ENCODE measurements at places on chromosomes 2 and 18. TPM values are rescaled to one million over a fixed set of nuclear protein-coding genes. Genes with fewer than 3 reads are reported as not detected.

The POTEE gene
- total RNA-seq, result not detected

DNA sequence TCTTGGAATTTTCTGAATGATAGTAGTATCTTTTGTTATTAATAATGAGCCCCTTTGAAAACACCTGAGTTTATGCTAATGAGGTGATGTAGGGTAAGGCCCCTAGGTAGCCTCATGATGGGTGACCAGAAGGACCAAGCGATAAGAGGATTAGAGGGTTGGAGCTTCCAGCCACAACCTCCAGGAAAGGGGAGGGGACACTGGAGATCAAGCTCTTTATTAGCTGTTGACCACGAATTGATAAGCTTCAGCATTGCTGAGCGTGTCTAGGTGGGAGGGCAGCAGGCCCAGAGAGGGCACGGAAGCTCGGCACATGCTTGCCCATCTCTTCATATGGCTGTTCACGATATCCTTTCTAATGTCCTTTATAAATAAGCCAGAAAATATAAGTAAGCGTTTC is 39.0 kb downstream of the KIAA2012 start:
- peaks cover 69% of the 10 kb centered on the region for H3K27me3 ChIP-seq
- H3K36me3 ChIP-seq, result no peaks in the 10 kb centered on the region
- no peaks in the 10 kb centered on the region for H3K4me1 ChIP-seq
- no peak for DNase-seq
- H3K4me3 ChIP-seq, result no peak overlapping the region

DNA sequence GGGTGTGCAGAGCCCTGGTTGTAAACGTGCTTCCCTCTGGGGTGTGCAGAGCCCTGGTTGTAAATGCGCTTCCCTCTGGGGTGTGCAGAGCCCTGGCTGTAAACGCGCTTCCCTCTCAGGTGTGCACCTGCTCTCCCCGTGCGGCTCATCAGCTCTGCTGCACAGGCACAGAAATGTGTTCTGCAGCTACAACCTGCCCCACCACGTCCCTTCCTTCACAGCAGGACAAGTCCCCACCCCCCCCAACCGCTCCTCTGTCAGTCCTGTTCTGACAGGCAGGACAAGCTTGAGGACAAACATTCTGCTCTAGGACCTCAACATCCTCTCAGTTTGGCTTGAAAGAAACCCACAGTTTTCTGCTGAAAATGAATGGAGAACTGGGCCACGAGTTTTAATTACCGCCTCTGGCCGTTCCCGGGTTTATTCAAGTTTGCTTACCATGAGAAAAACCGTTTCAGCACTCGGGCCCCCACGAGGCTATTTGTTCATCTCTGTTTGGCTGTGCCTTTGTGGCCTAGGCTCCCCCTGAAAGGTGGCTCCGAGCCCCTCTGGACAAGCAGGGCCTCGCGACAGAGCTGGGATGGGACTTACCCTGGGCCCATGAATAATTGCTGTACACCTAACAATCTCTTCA is 81.0 kb upstream of the ASB18 start:
- no peak overlapping the region for H3K4me3 ChIP-seq
- no peak overlapping the region for H3K27ac ChIP-seq
- no peaks in the 10 kb centered on the region for H3K36me3 ChIP-seq
- DNase-seq, result no peak
- H3K27me3 ChIP-seq, result peaks cover 37% of the 10 kb centered on the region

The ASB18 gene
- total RNA-seq, result not detected

DNA sequence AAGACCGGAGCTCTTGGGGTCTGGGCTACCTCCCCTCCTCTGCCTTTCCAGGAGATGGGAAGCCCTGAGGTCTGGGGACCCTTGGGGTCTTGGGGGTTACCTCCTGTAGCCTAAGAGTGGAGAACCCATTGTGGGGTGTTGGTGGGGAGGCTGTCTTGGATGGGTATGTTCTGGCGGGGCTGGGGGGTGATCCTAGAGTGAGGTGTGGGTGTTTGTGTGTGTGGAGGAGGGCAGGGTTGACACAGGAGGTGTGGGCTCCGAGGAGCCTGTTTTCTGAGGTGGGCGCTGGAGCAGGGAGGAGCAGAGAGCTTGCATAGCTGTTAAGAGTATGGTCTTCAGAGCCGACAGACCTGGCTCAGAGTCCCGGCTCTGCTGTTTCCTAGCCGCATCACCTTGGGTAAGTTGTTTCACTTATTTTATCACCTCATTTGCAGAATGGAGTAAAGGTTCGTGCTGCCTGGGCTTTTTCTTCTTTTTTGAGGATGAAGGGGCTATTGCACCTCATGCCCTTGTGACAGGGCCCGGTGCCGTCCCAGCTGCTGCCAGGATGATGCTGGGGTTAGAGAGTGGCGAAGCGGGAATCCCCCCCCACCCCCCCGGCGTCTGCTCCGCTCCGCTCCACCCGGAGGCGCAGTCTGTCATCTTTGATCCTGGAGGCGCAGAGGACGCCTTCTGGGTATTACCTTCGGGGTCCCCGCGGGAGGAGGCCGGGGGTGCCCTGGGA is 17.2 kb downstream of the TET3 start:
- DNase-seq, result no peak
- peak overlapping the region; percentile 91 for H3K27ac ChIP-seq
- no peaks in the 10 kb centered on the region for H3K27me3 ChIP-seq
- H3K36me3 ChIP-seq, result peaks cover 3% of the 10 kb centered on the region

DNA sequence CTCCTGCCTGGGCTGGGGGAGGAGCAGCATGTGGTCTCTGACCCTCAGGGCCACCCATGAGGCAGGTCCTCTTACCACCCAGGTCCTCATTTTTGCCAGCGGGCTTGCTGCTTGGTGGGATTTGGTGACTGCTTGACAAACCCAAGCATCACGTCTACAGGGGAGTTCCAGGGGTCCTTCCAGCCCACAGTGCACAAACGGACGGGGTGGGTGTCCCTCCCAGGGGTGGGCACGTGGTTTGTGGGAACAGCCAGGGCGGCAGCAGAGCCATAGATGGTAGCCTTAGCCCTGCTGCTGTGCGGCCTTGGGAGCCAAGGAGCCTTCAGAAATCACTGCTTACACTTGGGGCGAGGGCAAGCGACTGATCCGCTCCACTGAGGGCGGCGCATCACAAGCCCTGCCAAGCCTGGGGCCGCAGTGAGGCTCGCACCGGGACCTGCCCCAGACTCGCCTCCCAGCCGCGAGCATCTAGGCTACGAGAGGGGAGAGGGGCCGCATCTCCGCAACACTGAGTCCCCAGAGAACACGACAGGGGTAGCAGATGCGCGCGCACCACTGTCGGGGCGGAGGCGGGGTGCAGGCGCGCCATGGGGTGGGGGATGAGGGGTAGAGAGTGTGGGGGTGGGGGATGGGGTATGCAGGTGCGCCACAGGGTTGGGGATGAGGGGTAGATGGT is 36.9 kb downstream of the SNED1 start:
- H3K27me3 ChIP-seq, result no peaks in the 10 kb centered on the region
- H3K4me3 ChIP-seq, result peak overlapping the region; percentile 31
- peaks cover 13% of the 10 kb centered on the region for H3K4me1 ChIP-seq
- H3K36me3 ChIP-seq, result peaks cover 3% of the 10 kb centered on the region

DNA sequence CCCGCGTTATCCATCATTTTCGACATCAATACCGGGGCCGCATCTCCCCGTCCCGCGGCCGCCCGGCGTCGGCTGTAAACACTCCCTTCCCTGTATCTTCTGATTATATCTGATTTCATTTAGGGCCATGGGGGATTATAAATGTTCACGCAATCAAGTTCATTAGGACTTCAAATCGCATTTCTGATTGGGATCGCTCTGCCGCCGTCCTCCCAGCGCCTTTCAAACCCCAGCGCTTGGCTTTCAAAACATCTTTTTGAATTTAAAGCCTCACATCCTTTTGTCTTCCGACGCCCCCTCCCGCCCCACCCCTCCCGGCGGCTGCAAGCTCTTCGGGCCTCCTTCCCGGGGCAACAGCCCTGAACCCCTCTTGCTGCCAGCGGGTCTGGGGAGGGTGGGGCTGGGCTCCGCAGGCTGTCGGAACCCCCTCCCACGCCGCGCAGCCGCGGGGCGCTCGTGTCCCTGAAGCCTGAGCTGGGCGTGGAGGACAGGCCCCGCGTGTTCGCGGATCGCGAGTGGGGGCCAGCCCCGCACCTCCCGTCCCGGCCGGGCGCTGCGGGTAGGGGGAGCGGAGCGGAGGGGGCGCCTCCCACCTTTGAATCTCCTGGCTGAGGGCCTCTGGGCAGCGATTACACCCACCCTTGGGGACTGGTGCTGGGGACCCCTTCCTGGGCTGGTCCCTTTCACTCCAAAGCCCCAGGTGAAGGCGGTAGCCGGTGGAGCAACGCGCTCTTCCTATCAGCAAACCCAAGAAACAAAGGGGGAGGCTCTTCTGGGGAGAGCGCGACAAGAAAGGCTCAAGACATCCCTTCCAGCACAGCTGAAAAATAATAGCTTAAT is 11.3 kb upstream of the GBX2 start:
- peaks cover 13% of the 10 kb centered on the region for H3K4me1 ChIP-seq
- H3K4me3 ChIP-seq, result peak overlapping the region; percentile 41
- peaks cover 68% of the 10 kb centered on the region for H3K27me3 ChIP-seq
- no peak overlapping the region for H3K27ac ChIP-seq
- H3K36me3 ChIP-seq, result peaks cover 3% of the 10 kb centered on the region

The RTP5 gene
- 0.12 TPM for total RNA-seq

- H3K4me3 ChIP-seq, result no peak overlapping the region
- peak overlapping the region; percentile 59 for H3K27ac ChIP-seq
- peaks cover 6% of the 10 kb centered on the region for H3K36me3 ChIP-seq
- DNase-seq, result no peak
Measured at GRCh38 chr2:97970293-97971060, 25.3 kb downstream of the TMEM131 start.

The EGR4 gene
- total RNA-seq, result 0.52 TPM

DNA sequence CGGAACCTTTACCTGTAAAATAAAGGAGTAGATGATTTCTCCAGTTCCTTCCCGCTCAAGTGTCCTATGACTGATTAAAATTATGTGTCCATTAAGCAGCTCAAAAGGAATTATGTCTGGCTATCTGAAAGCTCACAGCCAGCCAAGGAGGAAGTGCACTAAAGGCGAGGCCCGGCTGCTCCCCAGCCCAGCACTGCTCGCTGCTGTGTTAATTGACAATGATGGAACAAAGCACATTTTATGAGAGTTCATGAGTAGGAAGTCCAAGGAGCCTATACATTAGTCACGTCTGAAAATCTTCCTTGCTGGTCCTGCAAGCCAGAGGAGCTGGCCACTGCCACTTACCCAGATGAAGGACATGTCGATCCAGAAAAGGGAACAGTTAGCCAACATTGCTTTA is 14.3 kb downstream of the TTC32 start:
- no peak for DNase-seq
- H3K4me1 ChIP-seq, result peaks cover 11% of the 10 kb centered on the region
- H3K36me3 ChIP-seq, result peaks cover 6% of the 10 kb centered on the region
- H3K4me3 ChIP-seq, result no peak overlapping the region

The RUFY4 gene
- 0.77 TPM for total RNA-seq

DNA sequence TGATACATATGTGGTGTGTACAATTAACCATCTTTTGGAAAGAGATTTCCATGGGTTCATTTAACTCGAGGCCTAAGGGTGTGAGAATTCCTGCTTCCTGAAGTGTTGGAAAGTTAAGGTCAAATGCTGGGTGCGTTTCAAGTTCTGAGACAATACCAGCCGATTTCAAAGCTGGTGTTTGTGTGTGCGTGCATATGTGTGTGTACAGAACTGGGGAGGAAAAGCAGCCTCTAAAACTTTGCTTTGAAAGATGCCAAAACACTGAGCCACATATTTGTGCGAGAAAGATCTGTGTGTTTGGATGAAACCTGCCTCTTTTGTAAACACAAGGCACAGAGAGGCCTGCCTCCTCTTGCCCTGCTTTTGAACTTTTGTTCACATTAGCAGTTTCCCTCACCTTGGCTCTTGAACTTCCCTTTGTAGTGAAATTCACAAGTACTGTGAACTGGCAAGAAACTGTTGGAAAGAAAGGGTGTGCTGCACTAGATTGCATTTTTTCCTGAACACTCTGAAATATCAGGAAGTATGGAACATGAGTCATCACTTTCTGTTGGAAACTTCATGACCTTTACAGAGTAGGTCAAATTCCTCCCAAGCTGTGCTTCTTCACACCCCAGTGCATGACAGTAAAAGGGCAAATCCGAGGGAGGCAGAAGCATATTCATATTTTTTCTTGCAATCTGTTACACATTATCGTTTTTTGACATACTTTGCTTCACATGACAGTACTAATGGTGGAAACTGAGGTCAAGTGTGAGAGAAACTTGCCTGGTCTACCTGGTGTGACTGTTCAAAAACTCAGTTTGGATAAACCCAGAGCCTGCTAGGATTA is 20.0 kb upstream of the CAVIN2 start:
- H3K4me1 ChIP-seq, result no peaks in the 10 kb centered on the region
- H3K27me3 ChIP-seq, result peaks cover 44% of the 10 kb centered on the region
- no peak for DNase-seq
- H3K4me3 ChIP-seq, result no peak overlapping the region
- H3K27ac ChIP-seq, result no peak overlapping the region
- peaks cover 2% of the 10 kb centered on the region for H3K36me3 ChIP-seq

- no peak overlapping the region for H3K4me3 ChIP-seq
- H3K36me3 ChIP-seq, result peaks cover 13% of the 10 kb centered on the region
- DNase-seq, result no peak
- peak overlapping the region; percentile 91 for H3K27ac ChIP-seq
Measured at GRCh38 chr2:84866122-84866521, 14.8 kb downstream of the TRABD2A start.

DNA sequence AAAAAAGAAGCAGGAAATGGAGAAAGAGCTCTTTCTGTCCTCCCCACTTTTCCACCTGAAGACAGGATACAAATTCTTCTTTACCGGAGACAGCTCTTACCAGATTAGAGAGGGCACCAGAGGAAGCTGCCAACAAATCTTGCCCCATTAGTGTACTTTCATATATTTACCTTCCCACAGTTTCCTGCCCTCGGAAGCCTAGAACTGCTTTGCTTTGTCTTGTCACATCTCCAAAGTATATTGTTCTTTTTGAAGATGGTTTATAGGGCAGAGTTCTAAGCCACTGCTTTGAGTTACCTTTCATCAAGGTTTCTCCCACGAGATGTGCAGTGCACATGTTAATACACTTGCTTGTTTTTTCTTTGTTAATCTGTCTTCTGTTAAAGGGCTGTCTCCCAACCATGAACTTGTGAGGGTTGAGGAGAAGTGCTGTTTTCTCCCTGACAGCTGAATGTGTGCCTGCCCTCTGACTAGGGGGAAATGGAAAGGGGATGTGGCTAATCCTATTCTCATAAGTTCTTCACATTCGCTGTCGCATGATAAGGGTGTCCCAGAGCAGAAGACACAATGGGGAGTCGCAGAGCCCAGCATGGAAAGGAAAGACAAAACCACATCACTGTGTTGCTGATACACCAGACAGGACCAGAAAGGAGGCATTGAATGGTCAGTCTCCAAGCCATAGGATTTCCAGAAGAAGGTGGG is 24.2 kb downstream of the CENPA start:
- H3K27me3 ChIP-seq, result peaks cover 18% of the 10 kb centered on the region
- peaks cover 15% of the 10 kb centered on the region for H3K4me1 ChIP-seq

- H3K27ac ChIP-seq, result no peak overlapping the region
- no peak overlapping the region for H3K4me3 ChIP-seq
- peaks cover 14% of the 10 kb centered on the region for H3K27me3 ChIP-seq
- peak; percentile 16 for DNase-seq
- H3K36me3 ChIP-seq, result peaks cover 3% of the 10 kb centered on the region
Measured at GRCh38 chr2:126634273-126634861, 21.6 kb upstream of the GYPC start.

- H3K4me3 ChIP-seq, result no peak overlapping the region
- H3K27me3 ChIP-seq, result no peaks in the 10 kb centered on the region
- no peak overlapping the region for H3K27ac ChIP-seq
- H3K4me1 ChIP-seq, result no peaks in the 10 kb centered on the region
- H3K36me3 ChIP-seq, result no peaks in the 10 kb centered on the region
- DNase-seq, result no peak
Measured at GRCh38 chr18:43830303-43830702, 553.0 kb upstream of the SYT4 start.

Measured in T-helper 17 cell (primary cell).